ENCODE measurements at places on chromosomes 7 and 10. TPM values are rescaled to one million over a fixed set of nuclear protein-coding genes. Genes with fewer than 3 reads are reported as not detected.

ACTL6B gene
- not detected for total RNA-seq

DNA sequence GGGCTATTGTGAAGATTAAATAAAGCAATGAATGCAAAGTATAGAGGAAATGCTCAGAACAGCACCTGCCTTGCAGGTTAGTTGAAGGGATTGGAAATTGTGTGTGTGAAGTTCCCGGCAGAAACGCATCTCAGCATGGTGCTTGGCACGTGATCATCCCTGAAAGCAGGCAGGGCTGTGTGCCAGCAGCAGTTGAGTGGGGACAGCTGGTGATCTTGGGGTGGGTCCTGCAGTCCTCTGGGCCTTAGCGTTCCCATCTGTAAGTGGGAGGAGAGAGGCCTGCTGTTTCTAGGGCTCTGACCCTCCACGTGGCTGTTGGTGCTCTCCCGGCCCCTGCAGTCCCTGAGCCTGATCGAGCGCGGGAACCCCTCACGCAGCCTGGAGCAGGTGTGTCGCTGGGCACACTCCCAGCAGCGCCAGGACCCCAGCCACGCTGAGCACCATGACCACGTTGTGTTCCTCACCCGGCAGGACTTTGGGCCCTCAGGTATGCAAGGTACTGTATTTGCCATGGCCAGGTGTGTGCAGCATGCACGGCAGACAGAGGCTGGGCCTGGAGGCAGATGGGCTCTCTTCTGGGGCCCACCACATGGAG lies 55.3 kb downstream of the TBATA start:
- DNase-seq, result peak; percentile 27

GRCh38 chr7:29285444-29285793 lies 90.8 kb downstream of the CHN2 start:
- DNase-seq, result no peak

- no peak for DNase-seq
These were observed 241.4 kb upstream of the PODXL start for GRCh38 chr7:131797841-131798240.

CNPY4 gene
- total RNA-seq, result 14.1 TPM

- DNase-seq, result no peak
These were observed 29.1 kb downstream of the EPC1 start for GRCh38 chr10:32317795-32318357.

SFRP5 gene
- 0.40 TPM for total RNA-seq

DNA sequence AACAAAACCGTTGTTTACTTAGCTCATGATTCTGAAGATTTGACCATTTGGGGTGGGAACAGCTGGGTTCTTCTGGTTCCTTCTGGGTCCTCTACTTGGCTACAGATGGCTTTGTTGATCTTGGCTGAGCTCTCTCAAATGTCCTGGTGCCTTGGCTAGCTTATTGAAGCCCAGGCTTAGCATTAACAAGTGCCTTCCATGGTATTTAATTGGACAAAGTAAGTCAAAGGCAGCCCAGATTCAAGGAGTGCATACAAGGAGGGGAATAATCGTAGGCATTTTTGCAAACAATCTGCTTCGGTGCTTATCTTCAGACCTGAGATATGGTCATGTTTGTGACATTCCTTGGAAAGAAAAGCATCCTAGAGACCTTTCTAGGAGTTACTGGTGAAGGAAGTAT lies 81.4 kb downstream of the ADCYAP1R1 start:
- no peak for DNase-seq

DNA sequence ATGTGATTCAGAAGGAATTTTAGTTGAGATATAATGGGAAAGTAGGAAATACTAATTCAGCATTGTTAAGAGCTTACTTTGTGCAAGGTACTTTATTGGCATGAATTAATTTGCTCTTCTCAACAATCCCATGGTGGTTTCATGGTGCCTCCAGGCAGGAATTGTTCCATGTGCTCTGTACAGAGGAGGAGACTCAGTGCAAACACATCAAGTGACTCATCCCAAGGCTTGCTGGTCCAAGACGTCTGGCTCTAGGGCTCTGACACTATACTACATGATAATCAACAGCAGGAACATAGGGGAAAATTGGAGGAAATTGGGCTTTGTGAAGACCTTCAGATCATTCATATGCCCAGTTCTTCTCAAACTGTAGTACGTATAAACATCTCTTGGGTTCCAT lies 66.5 kb upstream of the PRKG1 start:
- no peak for DNase-seq

NXPH1 gene
- total RNA-seq, result not detected

DNA sequence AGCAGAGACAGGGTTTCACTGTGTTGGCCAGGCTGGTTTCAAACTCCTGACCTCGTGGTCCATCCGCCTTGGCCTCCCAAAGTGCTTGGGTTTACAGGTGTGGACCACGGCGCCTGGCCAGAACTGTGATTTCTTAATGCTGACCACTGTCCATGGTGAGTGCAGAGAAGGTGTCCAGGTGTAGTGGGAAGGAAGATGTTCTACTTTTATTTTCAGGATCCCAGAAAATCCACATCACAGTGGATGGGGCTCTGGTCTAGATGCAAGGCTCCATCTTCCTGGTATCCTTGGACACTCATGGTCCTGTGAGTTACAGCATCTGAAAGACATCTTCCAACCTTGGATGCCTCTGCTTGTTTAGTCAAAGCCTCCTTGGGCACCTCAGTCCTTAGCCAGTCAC lies 92.7 kb downstream of the CCDC3 start:
- DNase-seq, result no peak

DNA sequence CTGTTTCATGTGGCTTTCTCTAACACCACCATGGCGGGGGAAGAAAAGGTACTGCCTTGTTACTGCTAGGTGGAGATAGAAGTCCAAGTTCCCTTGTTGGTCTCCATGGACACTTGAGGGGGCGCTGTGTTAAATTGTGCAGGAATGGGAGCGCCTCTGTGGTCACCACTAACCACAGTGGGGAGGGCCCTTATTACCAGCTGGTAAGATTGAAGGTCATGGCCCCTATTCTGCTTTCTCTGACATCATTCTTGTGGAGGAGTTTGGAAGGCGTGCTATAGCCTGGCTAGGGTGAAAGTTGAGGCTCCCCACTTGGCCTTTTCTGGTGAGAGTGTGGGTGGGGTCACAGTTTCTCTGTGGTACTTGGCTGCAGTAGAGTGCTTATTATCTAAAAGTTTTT lies 14.9 kb upstream of the MXI1 start:
- DNase-seq, result no peak

DNA sequence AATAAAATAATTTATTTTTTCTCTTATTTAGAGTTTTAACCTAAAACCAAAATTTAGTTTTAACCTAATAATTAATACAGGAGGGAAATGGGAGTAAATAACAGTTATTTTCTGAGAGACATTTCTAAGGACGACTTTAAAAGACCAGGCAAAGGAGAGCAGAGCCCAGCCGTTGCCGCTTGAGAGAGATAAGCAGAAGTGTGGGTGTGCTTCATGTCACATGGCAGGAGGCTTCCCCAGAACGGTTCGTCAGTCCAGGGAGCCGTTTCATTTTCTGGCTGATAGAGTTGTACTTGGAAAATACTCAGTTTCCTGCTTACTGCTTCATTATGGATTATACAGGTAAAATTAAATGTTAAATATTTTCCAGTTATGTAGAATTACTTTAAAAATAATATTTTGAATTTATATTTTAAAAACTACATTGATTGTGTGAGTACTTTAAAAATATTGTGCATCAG lies 61.4 kb downstream of the ST7 start:
- DNase-seq, result peak; percentile 77

DNA sequence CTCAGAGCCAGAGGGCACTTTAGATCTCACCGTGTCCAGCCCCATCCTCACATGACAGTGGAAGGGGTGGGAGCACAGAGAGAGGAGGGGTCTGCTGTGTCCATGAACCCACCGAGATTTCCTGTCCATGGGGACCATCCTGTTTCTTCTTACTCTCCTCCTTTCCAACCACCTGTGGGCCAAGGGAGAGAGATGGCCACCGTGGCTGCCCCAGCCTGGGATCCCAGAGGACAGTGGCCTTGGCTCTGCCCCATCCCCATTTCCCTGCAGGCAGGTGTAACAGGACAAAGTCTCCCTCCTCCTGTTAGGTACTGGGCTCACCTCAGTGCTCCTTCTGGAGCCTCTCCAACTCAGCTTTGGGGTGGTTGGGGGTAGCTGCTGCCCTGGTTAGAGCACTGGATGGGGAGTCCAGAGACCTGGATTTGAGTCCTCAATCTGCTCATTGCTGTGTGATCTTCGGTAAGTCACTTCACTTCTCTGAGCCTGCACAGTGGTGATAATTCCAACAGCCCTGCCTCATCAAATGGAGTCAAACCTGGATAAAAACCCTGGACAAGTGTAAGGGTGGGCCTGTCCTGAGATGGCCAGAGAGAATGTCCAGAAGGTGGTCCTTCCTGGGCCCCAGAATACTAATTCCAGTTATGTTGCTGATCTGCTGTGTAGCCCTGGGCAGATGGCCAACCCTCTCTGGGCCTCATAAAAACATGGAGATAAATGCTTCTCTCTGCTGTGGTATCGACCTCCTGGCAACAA lies 17.8 kb upstream of the PCBD1 start:
- no peak for DNase-seq

COL13A1 gene
- total RNA-seq, result 0.40 TPM

GRCh38 chr10:32109603-32110002 lies 53.4 kb upstream of the KIF5B start:
- no peak for DNase-seq

TMEM72 gene
- total RNA-seq, result not detected

GRCh38 chr7:104650991-104651640 lies 322.7 kb downstream of the LHFPL3 start:
- DNase-seq, result peak; percentile 60

DNA sequence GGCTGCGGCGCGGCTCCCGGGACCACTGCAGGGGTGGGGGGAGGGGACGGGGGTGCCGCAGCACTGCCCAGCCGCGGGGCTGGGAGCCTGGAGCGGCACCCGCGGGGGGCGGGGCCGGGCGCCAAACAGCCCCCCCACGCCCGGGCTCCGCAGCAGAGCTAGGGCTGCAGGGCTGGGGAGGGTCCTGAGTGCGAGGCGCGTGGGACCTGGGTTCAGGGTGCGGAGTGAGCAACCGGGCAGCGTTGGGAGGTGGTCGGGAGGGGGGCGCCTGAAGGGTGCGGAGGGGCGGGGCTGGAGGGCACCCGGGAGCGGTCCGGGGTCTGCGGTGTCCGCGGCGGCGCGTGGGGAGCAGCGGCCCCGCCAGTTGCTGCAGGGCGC lies 528 bp downstream of the CAMK2G start:
- no peak for DNase-seq

- DNase-seq, result no peak
These were observed 1239.3 kb downstream of the TYW1 start for GRCh38 chr7:68235937-68236336.

- no peak for DNase-seq
These were observed 465.1 kb upstream of the ADARB2 start for GRCh38 chr10:2202401-2202800.

DNA sequence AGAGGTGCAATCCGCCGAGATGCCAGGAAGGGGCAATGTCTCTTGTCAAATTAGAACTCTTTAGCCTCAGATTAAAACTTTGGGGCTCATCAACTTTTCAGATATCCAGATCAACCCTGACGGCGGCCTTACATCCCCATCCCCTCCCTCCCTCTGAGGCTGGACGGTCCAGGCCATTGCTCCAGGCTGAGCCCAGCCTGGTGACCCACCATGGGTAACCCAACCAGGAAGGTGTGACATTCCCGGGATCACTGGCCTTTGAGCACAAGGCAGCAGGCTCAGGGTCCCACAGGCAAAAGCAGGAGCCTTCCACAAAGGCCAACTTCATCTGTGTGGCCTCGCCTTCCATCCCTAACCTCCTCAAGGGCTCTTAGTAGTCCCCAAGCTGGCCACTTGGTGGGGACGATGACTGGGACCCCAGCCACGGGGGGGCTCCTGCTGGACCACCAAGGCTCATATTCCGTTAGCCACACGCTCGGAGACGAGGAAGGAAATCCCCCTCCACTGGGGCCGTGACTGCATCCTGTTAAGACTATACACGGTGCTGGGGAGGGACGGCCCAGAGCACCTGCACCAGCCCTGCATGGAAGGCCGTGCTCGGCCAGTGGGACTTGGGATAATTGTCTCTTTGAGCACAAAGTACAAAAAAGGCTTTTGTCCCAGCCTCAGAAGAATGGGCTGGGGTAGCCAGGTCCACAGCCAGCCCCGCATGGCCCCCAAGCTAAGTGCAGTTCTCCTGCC lies 62.8 kb downstream of the ZRANB1 start:
- DNase-seq, result no peak

GRCh38 chr7:47483604-47484273 lies 98.2 kb downstream of the TNS3 start:
- no peak for DNase-seq

- no peak for DNase-seq
These were observed 19.1 kb downstream of the LMTK2 start for GRCh38 chr7:98125759-98126158.

DNA sequence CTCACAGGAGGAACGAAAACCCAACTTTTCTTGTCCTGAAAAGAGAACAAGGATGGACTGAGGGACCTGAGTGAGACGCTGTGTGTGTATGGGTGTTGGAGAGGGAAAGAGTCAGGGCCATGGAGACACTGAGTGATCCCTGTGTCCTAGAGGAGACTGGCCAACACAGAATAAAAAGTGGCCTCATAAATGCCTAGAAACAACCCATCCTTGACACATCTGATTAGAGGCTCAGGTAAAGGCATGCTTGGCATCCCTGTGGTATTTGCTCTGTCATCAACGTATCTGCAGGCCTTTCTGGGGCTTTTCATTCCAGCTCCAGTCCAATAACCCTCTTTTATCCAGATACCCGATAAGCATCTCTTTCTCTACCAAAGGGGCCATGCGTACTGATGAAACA lies 86.3 kb downstream of the FGFR2 start:
- peak; percentile 68 for DNase-seq

ATP6V0A4 gene
- total RNA-seq, result not detected

- no peak for DNase-seq
These were observed 145.0 kb downstream of the ELFN1 start for GRCh38 chr7:1815051-1815481.

- DNase-seq, result no peak
These were observed 121.2 kb upstream of the PITRM1 start for GRCh38 chr10:3293581-3294431.

VWA2 gene
- total RNA-seq, result not detected

CALHM1 gene
- total RNA-seq, result not detected

- peak; percentile 94 for DNase-seq
These were observed at the start of gene STRIP2 for GRCh38 chr7:129433847-129434674. TSS of gene STRIP2 (plus strand) at chr7:129434432. CDS start at chr7:129434473, 41 bp downstream.

DNA sequence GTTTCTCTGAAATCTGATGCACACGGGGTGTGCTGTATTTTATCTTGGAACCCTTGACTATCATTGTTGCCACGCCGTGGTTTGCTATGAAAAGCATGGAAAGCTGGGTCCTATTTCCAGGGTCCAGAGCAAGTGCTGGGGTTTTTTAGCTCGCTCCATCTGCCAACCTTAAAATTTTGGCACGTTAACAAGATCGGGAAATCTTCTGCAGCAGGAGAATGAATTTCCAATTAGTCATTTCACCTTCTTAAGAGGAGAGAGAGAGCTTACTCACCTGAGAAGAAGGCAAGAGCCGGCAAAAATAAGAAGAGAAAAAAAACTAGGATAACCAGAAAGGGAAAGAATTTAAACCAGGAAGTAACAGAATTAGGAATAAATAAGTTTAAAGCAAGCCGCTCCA lies 223.6 kb upstream of the CELF2 start:
- peak; percentile 15 for DNase-seq

LMTK2 gene
- 36.5 TPM for total RNA-seq
